ENCODE measurements at places on chromosomes 3 and 15. TPM values are rescaled to one million over a fixed set of nuclear protein-coding genes. Genes with fewer than 3 reads are reported as not detected.

DNA sequence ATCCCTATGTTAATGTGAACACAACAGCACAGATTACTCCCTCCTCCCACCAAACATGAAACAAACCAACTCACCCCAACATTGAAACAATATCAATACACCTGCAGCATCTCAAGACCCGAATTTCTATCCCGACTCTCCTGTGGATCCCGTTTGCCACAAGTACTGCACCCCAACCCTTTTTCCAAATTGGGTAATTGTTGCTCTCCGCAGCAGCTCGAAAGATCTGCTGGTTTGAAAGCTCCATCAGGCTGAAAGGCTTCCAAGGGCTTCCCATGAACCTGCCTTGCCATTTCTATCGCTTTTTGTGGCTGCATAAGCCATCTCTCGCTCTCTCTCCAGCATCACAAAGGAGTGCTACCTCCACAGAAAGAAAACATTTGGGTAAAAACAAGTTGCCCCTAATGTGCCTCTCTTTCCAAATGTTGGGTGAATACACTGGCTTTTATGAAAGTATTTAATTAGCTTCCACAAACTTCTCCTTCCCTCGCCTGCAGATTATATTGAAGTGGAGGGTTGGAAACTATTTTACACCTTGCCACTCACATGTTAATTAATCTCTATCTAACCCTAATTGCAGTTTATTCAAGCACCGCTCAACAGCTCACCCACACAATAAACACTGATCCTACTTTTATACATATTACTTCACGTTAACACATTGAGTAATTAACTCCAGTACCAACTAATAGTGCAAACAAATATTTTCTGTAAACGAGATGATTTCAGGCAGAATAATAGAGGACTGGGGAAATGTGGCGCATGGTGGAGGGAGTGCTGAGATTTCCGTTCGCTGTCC lies 2.5 kb upstream of the FEZF2 start:
- no peak overlapping the region for H3K4me3 ChIP-seq
- no peak for DNase-seq
- no peaks in the 10 kb centered on the region for H3K4me1 ChIP-seq
- no peaks in the 10 kb centered on the region for H3K36me3 ChIP-seq
- H3K27ac ChIP-seq, result no peak overlapping the region
- peaks cover 56% of the 10 kb centered on the region for H3K27me3 ChIP-seq

DNA sequence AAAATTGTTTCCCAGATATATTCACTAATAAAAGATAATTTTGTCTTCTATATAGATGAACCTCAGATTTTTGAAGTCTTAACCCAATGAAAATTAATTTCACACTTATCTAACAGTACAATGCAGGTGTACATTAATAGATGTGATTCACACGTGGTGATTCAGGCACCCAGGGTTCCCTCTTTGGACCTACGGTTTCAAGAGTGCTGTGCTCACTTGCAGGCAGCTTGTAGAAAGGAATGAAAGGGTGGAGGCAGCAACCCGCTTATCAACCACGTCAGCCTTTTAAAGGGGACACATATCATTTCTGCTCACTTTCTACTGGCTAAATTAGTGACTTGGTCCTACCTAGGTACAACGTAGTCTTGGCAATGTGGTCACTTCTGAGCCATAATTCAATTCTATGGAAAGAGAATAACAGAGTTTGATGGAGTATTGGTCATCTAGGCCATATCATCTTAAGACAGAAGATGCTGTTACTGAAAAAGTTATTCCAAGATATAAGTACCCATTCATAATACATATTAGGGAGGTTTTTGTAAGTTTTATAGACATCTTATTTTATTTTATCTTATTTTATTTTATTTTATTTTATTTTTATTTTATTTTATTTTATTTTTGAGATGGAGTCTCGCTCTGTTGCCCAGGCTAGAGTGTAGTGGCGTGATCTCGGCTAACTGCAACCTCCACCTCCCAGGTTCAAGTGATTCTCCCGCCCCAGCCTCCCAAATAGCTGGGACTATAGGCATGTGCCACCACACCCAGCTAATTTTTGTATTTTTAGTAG lies 37.9 kb downstream of the ACP3 start:
- no peak overlapping the region for H3K27ac ChIP-seq
- no peak overlapping the region for H3K4me3 ChIP-seq
- H3K36me3 ChIP-seq, result no peaks in the 10 kb centered on the region
- 0 out of 2 replicates have a peak, but pooled peaks cover 2% of the 10 kb centered on the region for H3K27me3 ChIP-seq

DNA sequence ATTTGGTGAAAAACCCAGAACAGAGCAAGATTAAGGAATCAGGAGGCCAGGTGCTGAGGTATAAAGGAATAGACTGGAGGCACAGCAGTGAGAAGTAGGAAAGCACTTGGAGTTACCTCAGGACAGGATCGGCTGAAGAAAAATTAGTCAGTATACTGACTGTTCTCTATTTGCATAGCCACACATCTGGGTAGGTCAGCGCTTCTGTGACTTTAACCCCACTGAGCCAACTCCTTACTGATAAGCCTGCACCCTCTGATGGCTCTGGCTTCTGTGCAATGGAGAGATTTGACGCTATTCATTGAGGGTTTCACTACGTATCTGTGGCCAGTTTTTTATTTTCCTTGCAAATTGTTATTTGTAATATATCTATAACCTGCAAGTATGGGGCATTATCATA lies 22.3 kb downstream of the MECOM start:
- DNase-seq, result no peak
- H3K4me1 ChIP-seq, result no peaks in the 10 kb centered on the region
- H3K27ac ChIP-seq, result no peak overlapping the region
- H3K4me3 ChIP-seq, result no peak overlapping the region
- H3K36me3 ChIP-seq, result no peaks in the 10 kb centered on the region

DNA sequence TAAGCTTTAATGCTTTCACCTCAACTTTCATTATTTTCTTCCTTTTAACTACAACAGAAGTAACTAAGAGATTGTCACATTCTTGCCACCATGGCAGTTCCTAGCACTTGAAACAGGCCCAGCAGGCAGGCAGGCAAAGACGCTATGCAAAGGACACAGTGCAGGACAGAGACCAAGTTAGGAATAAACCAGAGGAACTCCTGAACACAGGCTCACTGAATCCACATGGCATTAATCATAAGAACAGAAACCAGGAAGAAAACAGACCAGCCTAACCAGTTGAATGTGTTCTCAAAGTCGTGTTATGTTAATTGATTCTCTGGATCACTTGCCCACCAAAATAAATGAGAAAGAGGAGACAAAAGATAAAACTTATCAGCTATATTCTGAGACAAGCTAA lies 397.6 kb downstream of the TBL1XR1 start:
- DNase-seq, result no peak
- no peaks in the 10 kb centered on the region for H3K36me3 ChIP-seq
- peaks cover 22% of the 10 kb centered on the region for H3K4me1 ChIP-seq
- no peaks in the 10 kb centered on the region for H3K27me3 ChIP-seq
- no peak overlapping the region for H3K4me3 ChIP-seq
- H3K27ac ChIP-seq, result no peak overlapping the region

GRCh38 chr3:72255191-72255590 lies 470.2 kb upstream of the PROK2 start:
- DNase-seq, result no peak
- H3K27ac ChIP-seq, result no peak overlapping the region
- H3K4me1 ChIP-seq, result peaks cover 20% of the 10 kb centered on the region

GRCh38 chr3:184543843-184544512 lies 17.6 kb upstream of the EPHB3 start:
- peaks cover 8% of the 10 kb centered on the region for H3K27me3 ChIP-seq
- no peak overlapping the region for H3K27ac ChIP-seq
- H3K4me3 ChIP-seq, result no peak overlapping the region
- no peaks in the 10 kb centered on the region for H3K4me1 ChIP-seq
- DNase-seq, result peak; percentile 68

GRCh38 chr3:60810881-60811280 lies 440.4 kb downstream of the FHIT start:
- H3K4me1 ChIP-seq, result no peaks in the 10 kb centered on the region
- no peak overlapping the region for H3K4me3 ChIP-seq
- H3K36me3 ChIP-seq, result no peaks in the 10 kb centered on the region
- no peak overlapping the region for H3K27ac ChIP-seq
- no peaks in the 10 kb centered on the region for H3K27me3 ChIP-seq

DNA sequence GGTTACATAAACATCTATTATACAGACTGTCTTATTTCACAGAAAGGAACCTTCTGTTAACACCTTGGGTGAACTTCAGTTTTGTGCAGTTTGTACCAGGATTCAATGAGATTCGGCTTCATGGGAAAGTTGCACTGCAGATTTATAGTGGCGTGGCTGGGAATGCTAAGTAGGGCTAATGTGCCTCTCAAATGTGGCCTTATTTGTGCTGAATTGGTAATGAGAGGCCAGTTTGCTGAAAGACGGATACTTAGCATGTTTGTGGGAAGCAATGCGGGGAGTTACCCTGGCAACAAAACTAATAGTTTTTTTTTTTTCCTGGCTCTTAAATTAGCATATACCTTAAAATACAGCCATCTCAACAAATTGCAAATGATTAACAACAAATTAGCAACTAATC lies 28.6 kb upstream of the CEMIP start:
- H3K4me3 ChIP-seq, result no peak overlapping the region
- no peaks in the 10 kb centered on the region for H3K27me3 ChIP-seq
- no peak overlapping the region for H3K27ac ChIP-seq
- no peaks in the 10 kb centered on the region for H3K4me1 ChIP-seq
- H3K36me3 ChIP-seq, result peaks cover 4% of the 10 kb centered on the region

- H3K27me3 ChIP-seq, result peaks cover 5% of the 10 kb centered on the region
- no peak overlapping the region for H3K4me3 ChIP-seq
- H3K36me3 ChIP-seq, result no peaks in the 10 kb centered on the region
- H3K4me1 ChIP-seq, result no peaks in the 10 kb centered on the region
These were observed 280.7 kb downstream of the MFSD1 start for GRCh38 chr3:159082519-159082918.

GRCh38 chr3:65604863-65605526 lies 433.7 kb downstream of the MAGI1 start:
- no peaks in the 10 kb centered on the region for H3K36me3 ChIP-seq
- no peak overlapping the region for H3K27ac ChIP-seq
- DNase-seq, result peak; percentile 7

- peak; percentile 30 for DNase-seq
- no peaks in the 10 kb centered on the region for H3K4me1 ChIP-seq
- H3K4me3 ChIP-seq, result no peak overlapping the region
- H3K36me3 ChIP-seq, result no peaks in the 10 kb centered on the region
- 0 out of 2 replicates have a peak, but pooled peaks cover 6% of the 10 kb centered on the region for H3K27me3 ChIP-seq
These were observed 14.5 kb downstream of the LAMP3 start for GRCh38 chr3:183148056-183148455.

DNA sequence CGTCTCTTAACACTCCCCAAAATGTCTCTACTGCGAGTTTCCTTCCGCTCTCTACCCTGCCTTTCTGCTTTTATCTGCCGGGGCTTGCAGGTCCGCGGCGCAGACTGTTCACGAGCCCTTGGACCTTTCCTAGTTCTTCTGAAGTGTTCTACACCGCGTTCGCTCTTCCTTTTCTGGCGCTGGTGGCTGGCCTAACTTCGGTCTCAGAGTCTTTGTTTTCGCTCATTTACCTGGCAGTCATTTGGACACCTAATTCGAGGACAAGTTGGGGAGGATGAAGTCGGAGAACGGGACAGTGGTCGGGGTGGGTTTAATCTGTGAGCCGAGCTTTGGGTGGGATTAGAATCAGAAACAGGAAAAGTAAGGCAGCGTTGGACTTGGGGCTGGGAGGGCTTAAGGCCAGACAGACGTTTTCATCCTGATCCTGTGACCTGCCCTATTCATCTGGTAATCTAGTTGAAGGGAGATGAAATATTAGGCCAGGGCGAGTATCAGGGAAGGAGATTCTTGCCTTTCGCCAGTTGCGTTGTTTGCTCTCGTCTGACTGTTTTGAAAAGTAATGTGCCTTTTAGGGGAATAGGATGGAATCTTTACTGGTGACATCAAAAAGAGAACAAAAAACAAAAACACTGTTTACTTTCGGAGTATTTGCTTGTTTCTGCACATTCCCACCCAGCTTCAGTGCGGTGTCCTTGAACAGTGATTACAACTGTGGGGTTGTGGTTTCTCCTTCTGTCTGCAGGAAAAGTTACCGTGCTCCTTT lies 1.8 kb downstream of the DIPK2A start:
- no peaks in the 10 kb centered on the region for H3K36me3 ChIP-seq
- no peaks in the 10 kb centered on the region for H3K27me3 ChIP-seq
- H3K4me1 ChIP-seq, result 0 out of 2 replicates have a peak, but pooled peaks cover 5% of the 10 kb centered on the region
- H3K27ac ChIP-seq, result no peak overlapping the region
- H3K4me3 ChIP-seq, result peak overlapping the region; percentile 55

- H3K4me1 ChIP-seq, result no peaks in the 10 kb centered on the region
- DNase-seq, result no peak
- no peak overlapping the region for H3K27ac ChIP-seq
- no peaks in the 10 kb centered on the region for H3K36me3 ChIP-seq
- H3K4me3 ChIP-seq, result no peak overlapping the region
- no peaks in the 10 kb centered on the region for H3K27me3 ChIP-seq
These were observed 125.4 kb upstream of the CPNE4 start for GRCh38 chr3:132160198-132160597.

- no peaks in the 10 kb centered on the region for H3K36me3 ChIP-seq
- no peak overlapping the region for H3K27ac ChIP-seq
- no peaks in the 10 kb centered on the region for H3K4me1 ChIP-seq
- peaks cover 62% of the 10 kb centered on the region for H3K27me3 ChIP-seq
- H3K4me3 ChIP-seq, result no peak overlapping the region
These were observed 64.4 kb upstream of the IGF1R start for GRCh38 chr15:98583771-98584430.

DNA sequence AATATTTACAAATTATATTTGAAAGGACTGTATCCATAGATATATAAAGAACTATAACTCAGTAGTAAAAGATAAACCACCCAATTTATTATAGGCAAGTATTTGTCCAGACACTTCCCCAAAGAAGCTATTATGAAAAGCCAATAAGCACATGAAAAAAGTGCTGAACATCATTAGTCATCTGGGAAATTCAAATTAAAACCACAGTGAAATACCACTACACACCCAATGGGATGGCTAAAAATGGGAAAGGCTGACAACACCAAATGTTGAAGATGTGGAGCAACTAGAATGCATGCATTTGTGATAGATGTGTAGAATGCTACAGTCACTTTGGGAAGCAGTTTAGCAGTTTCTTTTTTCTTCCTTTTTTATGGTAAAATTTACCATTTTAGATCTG lies 147.0 kb downstream of the PDE8A start:
- DNase-seq, result no peak
- peaks cover 39% of the 10 kb centered on the region for H3K36me3 ChIP-seq
- H3K27me3 ChIP-seq, result no peaks in the 10 kb centered on the region
- H3K4me1 ChIP-seq, result peaks cover 6% of the 10 kb centered on the region
- H3K27ac ChIP-seq, result no peak overlapping the region

DNA sequence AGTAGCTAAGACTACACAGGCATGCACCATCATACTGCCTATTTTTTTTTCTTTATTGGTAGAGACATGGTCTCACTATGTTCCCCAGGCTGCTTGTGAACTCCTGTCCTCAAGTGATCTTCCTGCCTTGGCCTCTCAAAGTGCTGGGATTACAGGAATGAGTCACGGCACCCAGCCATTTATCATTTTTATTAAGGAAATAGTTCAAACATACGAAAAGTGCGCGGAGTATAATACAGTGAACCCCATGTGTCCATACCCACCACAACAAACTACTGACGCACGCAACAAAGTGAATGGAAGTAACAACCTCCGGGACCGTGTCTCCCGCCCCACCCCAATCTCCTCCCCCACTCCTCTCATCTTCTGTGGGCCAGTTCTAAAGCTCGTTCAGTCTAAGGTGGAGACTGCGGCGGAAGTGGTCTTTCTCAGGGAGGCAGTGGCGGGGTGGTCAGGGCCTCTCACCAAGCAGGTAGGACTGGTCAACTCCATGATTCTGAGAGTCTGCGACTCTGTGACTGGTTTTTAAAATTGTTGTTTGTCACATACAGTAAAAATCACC lies 42.1 kb downstream of the DNAJB8 start:
- H3K27ac ChIP-seq, result no peak overlapping the region
- H3K4me1 ChIP-seq, result peaks cover 8% of the 10 kb centered on the region
- H3K36me3 ChIP-seq, result no peaks in the 10 kb centered on the region
- DNase-seq, result no peak
- H3K27me3 ChIP-seq, result no peaks in the 10 kb centered on the region

Gene PPP2R3A
- 13.0 TPM for total RNA-seq

Gene LHFPL4
- total RNA-seq, result 0.08 TPM

Gene PRR20G
- total RNA-seq, result not detected

Gene ATP10A
- total RNA-seq, result 18.1 TPM

Gene MYNN
- 14.8 TPM for total RNA-seq

Gene GATA2
- total RNA-seq, result 14.9 TPM

Gene GPR156
- total RNA-seq, result 0.34 TPM

Data from SJSA1 (cell line).